Epithelial cell of prostate (primary cell): ENCODE measurements at places on chromosomes 6 and 20.
A peak's percentile ranks its signal among the peaks of the same experiment; 100 is the strongest.

DNA sequence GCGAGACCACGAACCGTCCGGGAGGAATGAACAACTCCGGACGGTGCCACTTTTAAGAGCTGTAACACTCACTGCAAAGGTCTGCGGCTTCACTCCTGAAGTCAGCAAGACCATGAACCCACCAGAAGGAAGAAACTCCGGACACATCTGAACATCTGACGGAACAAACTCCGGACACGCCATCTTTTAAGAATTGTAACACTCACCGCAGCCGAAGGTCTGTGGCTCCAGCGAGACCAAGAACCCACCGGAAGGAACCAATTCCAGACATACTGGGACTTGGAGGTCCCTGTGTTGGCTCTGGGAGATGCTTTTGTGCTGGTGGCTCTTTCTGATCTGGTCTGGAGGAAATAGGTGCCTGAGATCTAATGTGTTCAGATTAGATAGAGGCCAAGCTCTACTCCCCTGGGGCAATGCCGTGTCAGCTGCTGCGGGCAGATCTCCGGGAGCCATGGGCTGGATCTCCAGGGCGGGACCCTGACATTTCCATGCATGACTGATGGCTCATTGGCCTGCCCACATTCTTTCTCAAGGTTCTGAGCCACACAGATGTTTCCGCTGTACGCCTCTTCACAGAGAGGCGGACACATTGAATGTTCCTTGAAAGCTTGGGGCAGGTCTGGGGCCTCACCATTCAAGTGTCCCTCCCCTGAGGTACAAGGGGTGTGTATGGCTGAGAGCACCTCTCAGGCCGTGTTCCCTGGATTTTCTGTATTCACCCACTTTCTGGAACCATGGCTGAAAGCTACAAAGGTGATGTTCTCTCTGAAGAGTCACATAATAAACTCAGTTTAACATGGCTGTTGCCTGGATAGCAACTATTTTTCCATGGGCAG is 29.3 kb downstream of the GMPR start:
- no peak for DNase-seq

DNA sequence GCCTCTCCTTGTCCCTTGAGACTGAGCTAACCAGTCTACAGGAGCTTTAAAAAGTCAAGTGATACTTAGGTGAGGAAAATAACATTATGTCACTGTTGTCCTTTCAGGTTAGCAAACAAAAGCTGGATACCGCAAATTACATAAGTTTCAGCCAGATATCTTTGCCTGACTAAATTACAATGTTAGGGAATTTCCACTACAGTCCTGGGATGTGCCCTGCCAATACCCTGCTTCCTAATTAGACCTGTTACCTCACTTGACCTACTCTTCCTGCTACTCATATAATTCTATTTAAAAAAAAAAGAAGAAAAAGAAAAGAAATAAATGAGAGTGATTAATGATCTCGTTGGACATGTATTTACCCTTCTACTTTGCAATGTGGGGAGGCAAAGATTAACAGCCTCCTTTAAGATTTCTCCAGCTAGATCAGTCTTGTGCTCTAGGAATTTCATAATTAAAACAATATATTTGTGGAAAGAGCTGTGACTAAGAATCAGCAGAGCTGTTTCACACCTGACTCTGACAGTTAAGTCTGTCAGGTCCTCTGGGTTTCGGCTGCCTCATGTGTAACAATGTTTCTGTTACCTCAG is 318.9 kb downstream of the HDGFL1 start:
- DNase-seq: peak; percentile 93

GRCh38 chr20:3751675-3752385 is 15.7 kb downstream of the ADISSP start:
- DNase-seq: no peak

DNA sequence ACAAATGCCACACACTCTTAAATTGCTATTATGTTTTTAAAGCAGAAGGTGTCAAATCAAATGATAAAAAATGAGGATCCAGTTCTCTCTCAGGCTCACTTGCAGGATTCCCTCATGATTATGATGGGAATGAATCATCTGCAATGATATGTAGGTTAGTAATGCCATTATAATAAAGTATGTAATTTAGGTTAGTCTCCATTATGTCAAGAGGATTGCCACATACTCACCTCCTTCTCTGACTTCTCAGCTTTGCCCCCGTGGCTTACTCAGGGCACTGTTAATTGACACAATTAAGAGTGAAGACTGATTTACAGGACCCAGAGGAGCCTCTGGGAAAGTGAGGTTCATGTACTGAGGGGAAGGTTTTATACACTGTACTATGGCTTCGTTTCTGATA is 591.7 kb upstream of the NRSN1 start:
- DNase-seq: no peak

DNA sequence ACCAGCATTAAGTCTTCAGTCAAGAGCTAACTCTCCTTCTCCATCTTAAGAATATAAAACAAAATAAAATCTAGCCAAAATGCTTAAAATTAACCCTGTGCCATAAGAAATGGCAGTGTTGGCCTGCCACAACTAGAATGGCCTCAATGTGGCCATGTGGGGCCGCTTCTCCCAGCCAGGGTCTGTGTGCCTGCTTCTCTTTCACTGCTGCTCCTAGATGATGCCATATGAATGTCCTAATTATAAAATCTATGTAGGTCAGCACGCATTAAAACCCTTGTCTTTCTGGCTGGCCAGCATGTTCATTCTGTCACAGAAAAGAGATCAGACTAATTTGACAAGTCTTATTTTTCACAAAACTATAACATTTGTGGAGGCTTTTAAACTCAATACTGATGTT is 102.6 kb downstream of the C6orf118 start:
- no peak for DNase-seq

- DNase-seq: no peak
These were observed 56.5 kb downstream of the CD40 start for GRCh38 chr20:46174469-46175126.

DNA sequence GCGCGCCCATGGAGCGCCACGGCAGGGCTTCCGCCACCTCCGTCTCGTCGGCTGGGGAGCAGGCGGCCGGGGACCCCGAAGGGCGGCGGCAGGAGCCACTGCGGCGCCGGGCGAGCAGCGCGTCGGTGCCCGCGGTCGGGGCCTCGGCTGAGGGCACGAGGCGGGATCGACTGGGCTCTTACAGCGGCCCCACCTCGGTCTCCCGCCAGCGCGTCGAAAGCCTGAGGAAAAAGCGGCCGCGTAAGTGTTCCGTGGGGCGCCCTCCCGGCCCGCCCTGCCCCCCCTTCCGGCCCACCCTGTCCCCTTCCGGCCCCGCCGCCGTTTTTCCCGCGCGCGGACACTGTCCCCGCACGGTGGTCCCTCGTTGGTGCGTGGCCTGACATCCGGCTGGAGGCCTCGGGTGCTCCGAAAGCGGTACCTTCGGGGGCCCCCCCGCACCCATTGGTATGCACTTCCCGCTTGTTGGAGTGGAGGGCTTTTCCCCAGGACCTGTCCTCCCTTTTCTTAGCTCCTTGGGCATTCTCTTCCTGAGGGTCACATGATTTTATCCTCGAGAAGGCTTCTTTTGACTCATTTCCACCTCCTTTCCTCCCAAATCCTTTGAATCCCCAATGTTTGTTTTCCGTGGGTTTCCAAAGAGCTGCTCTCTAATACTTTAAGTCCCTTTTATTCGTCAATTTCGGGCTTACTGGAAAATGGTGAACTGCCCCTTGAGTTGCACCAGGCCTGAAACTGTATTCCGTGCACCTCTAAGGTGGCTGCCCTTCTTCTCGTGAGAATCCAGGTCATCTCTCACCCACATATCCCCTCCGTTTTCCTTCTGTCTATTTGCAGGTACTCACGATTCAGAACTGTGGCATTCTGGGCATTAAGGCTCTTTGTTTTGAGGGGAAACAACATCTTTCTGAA is 556 bp downstream of the PANK2 start:
- DNase-seq: no peak
